Activated CD4-positive, alpha-beta T cell treated with anti-CD3 and anti-CD28 coated beads, Interleukin-2, Interleukin-6, amounts not matched to agents 100 ng/mL and 50 ng/mL, durations not matched to agents 16 hours and 8 hours (primary cell): ENCODE measurements at places on chromosomes 2 and 18.

DNA sequence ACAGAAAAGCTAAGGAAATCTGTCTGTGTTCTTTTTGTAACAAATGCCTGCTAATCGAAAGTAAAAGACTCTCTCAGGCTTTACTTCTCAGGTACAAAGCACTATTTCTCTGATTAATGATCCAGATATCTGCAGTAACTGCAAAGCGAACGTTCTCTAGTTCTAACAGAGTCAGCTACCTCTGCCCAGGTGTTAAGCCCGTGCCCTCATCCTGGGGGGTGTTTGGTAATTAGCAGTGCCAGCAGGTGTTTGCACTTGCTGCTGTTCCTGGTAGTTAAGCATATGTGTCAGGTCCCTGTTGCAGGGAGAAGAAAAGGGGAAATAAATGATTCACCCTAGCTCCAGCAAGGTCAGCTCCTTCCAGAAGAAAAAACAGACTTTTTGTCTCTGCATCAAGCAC is 58.8 kb upstream of the CRIM1 start:
- no peak for DNase-seq

GRCh38 chr2:216057688-216058193 is 23.9 kb downstream of the PECR start:
- DNase-seq, result peak; percentile 74

- no peak for DNase-seq
These were observed 33.0 kb upstream of the CCDC195 start for GRCh38 chr2:224749136-224749535.

DNA sequence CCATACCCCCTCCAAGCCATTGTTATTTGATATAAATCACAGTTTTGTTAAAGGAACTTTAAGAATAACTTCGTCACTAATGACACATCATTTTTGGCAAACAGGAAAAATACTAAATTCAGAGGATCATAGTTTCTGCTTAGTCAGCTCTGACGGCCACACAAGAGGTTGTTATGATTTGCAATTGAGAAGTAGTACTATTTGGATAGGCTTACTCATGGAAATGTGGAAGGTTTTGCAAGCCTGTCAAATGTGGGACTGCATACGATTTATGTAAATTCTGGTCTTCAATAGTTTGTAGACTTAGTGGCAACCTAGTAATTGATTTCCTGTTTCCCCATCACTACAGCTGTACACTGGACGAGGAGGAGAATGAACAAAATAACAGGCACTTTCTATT is 108.1 kb downstream of the ARHGEF33 start:
- no peak for DNase-seq
